NCI-H82 (cell line): ENCODE measurements at places on chromosomes 6 and 20.
A peak's percentile ranks its signal among the peaks of the same experiment; 100 is the strongest.

- DNase-seq = no peak
Measured at GRCh38 chr6:142914937-142915697, 29.9 kb downstream of the HIVEP2 start.

GRCh38 chr6:23681743-23682142, 444.3 kb upstream of the NRSN1 start:
- peak; percentile 41 for DNase-seq

DNA sequence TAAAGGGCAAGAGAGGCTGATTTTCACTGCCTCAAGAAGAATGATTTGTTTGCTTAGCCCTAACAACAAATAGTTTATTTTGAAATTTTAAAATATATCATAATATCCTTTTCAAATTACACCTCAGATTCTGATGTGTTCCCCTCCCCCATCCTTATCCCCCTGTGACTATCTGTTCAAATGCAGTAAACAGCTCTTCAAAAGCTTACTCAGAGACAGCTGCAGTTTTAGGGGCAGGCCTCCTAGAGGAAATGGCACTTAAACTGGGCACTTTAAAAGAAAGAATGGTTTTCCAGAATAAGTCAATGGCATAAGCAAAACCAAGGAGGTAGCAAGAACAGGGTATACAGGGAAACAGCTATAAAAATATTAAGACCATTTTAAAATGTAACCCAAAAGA, 118.6 kb upstream of the UST start:
- DNase-seq = peak; percentile 14

DNA sequence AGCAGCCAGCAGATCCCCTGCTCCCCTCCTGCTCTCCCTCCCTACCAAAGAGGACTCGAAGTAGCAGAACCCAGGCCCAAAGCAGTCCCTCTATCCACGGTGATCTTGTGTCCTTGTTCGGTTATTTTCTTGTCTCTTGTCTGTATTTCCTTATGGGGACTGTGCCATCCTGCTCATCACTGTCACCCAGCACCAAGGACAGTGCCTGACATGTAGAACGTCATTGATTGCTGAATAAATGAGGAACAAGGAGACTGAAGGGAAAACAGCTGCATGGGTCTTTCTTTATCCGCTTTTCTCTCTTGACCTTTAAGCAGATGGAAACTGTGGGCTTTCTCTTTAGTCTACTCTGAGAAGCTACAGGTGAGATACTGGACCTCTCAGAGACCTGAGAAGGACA, 29.4 kb upstream of the ZNF831 start:
- DNase-seq = no peak

- no peak for DNase-seq
Measured at GRCh38 chr6:149888659-149889058, 9.3 kb downstream of the RAET1E start.

GRCh38 chr6:69775585-69775849, 21.3 kb downstream of the LMBRD1 start:
- no peak for DNase-seq

DNA sequence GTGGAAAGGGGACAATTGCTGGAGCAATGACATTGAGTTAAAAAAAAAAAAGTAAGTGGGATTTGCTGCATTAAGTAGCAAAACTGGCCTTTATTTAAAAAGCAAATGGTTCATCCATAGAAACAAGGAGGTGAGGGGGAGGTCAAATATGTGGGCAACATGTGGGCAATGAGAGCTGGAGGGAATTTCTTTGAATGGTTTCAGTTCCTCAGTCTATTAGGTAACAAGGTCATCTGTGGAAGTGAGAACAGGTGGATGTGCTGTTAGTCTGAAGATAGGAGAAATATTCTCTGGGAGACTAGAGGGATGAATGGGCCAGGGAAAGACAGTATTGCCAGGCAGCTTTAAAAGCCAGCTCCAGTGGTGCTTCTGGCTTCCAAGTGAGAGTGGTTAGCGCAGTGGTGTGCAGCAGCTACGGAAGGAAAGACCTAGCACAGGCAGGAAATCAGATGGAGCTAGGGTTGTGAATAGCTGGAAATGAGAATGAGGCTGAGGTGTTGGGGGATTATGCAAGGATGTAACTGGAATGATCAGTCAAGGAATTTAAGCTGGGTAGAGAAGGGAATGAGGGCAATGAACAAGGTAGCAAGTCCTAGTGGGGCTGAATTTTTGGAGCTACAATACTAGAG, 727.6 kb downstream of the PTPRT start:
- peak; percentile 7 for DNase-seq

DNA sequence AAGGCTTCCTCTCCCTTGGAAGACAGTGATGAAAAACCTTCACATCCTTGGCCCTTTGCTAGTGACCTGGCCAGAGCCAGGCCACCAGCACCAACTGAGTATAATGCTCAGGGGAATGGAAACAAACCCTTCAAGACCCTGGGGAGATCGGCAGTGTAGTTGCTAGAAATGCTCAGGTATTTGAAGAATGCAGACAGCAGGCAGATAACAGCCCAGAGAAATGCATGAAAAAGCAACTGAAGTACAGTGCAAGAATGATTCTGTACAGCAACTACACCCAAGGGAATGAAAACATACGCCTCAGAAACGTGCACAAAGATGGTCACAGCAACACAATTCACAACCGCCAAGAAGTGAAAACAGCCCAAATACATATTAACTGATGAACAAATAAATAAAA, 41.1 kb downstream of the PPP1R3G start:
- no peak for DNase-seq

DNA sequence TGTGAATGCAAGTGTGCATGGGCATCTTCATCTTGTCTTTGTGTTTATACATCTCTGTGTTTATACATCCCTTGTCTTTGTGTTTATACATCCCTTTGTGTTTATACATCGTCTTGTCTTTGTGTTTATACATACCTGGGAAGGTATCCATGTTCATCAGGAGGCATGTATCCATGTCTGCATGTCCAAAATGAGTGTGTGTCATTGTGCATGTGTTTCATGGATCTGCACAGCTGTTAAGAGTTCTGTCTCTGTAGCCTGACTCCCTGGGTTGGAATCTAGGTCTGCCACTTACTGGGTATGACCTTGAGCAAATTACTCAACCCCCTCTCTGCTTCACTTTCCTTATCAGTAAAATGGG, 50.1 kb upstream of the SIRPA start:
- DNase-seq = no peak

DNA sequence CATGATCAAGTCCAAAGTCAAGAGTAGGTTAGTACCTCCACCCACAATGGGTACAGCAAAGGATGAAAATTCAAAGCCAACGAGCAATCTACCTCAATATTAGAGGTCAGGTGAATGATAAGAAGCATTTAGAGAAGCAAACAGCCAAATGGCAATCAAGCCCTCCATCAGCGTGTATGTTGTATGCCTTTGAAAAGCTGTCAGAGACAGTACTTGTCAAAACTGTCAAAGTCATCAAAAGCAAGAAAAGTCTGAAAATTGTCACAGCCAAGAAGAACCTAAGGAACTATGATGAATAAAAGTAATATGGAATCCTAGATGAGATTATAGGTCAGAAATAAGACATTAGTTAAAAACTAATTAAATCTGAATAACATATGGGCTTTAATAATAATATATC, 99.3 kb downstream of the PCSK2 start:
- no peak for DNase-seq

- no peak for DNase-seq
Measured at GRCh38 chr6:4336778-4337442, 201.5 kb upstream of the ECI2 start.
